ENCODE measurements at places on chromosomes 1 and 21.
A peak's percentile ranks its signal among the peaks of the same experiment; 100 is the strongest.

- peaks cover 27% of the 10 kb centered on the region for H3K4me1 ChIP-seq
- no peak for DNase-seq
These were observed 122.5 kb downstream of the GIPC2 start for GRCh38 chr1:78168306-78168705.

DNA sequence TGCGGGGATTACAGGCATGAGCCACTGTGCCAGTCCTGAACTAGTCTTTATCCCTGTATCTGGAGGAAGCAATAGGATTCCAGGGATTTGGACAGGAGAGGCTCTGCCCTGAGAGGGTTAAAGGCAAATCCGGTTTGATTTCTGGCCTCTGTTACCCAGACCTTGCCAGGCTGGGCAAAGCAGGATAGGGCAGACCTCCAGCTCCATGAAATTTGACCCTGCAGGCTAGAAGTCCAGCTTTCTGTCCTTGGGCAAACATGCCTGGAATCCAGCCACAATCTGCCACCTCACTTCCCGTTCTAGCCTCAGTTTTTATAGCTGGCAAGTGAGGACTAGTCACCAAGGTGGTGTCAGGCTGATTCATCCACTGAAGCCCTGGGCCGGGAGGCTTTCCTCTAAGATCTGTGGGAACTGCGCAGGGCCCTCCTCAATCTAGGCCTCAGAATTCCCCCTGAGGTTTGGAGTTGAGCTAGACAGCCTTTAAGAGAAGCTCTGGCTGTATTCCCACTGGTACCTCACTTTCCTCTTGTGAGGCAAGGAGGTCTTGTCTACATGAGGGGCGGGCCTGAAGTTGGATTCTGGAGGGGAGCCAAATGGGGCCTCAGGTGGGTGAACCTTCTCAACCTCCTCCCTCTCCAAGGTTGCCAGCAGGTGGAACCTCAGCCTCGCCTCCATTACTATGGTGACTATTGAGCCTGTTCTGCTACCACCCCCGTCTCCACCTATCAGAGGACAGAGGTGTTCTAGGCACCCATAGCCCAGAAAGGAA lies 7.0 kb upstream of the P3R3URF start:
- no peaks in the 10 kb centered on the region for H3K27me3 ChIP-seq
- peak; percentile 98 for DNase-seq
- H3K4me3 ChIP-seq: no peak overlapping the region
- peaks cover 51% of the 10 kb centered on the region for H3K4me1 ChIP-seq
- peak overlapping the region; percentile 98 for H3K27ac ChIP-seq

GRCh38 chr1:201899683-201900429 lies 11.2 kb downstream of the SHISA4 start:
- H3K27ac ChIP-seq: no peak overlapping the region
- H3K27me3 ChIP-seq: no peaks in the 10 kb centered on the region
- no peak overlapping the region for H3K4me3 ChIP-seq
- H3K36me3 ChIP-seq: no peaks in the 10 kb centered on the region
- no peak for DNase-seq

- H3K4me3 ChIP-seq: no peak overlapping the region
- no peaks in the 10 kb centered on the region for H3K27me3 ChIP-seq
- no peak overlapping the region for H3K27ac ChIP-seq
These were observed 15.1 kb downstream of the INAVA start for GRCh38 chr1:200909757-200910239.

- H3K4me1 ChIP-seq: no peaks in the 10 kb centered on the region
- DNase-seq: no peak
- no peaks in the 10 kb centered on the region for H3K36me3 ChIP-seq
- no peak overlapping the region for H3K27ac ChIP-seq
These were observed 62.0 kb upstream of the LPGAT1 start for GRCh38 chr1:211892577-211892976.

GRCh38 chr1:212596798-212597197 lies 11.8 kb upstream of the ATF3 start:
- peak overlapping the region; percentile 71 for H3K27ac ChIP-seq
- no peak for DNase-seq
- no peak overlapping the region for H3K4me3 ChIP-seq
- H3K36me3 ChIP-seq: no peaks in the 10 kb centered on the region
- H3K4me1 ChIP-seq: peaks cover 17% of the 10 kb centered on the region

GRCh38 chr1:45339789-45340558 lies at the start of the genes MUTYH and TOE1:
Gene MUTYH (minus strand): TSS chr1:45340440. CDS start chr1:45334505, 5,935 bp downstream.
Gene TOE1 (plus strand): TSS chr1:45340170. CDS start chr1:45340253, 83 bp downstream.
- H3K4me1 ChIP-seq: no peaks in the 10 kb centered on the region
- H3K27ac ChIP-seq: peak within 1 kb of the TSS; percentile 81
- no peaks in the 10 kb centered on the region for H3K27me3 ChIP-seq
- peak; percentile 95 for DNase-seq
- peak within 1 kb of the TSS; percentile 55 for H3K4me3 ChIP-seq
- peaks cover 34% of the 10 kb centered on the region for H3K36me3 ChIP-seq

DNA sequence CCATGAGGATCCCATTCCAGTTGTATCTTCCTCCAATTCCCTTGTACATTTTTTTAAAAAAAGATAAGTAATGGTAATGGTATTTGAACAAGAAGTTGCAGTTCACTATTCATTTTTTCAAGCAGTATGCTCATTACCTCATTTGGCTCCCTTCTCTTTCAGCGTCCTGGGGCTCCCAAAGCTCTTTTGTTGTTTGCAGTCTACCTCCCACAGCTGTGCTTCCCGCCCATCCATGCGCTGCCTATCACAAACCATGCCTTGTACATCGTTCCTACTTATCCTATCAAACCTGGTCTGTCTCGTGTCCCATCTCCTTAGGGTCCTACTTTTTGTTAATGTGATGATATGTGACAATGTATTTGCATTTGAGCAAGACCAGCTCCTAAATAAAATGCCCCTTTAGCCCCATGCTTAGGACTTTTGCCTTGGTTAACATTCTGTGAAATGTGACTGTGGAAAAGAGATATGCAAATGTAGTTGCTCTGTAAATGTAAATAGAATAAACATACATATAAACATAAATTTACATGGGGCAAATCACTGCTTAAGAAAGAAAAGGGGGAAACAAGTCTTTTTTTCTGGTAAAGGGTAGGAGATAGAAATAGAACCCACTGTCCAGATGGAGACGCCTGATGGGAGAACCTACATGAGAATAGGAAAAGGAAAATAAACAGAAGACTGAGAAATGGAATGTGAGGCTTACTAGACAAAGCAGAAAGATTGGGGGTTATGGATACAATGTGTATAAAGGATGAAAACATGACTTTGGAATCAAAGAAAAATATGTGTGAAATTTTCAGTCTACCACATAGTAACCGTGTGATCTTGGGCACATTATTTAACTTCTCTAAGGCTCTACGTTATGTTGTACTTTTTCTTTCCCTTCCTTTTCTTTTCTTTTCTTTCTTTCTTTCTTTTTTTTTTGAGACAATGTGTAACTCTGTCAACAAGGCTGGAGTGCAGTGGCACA lies 59.8 kb upstream of the PLXNA2 start:
- H3K4me3 ChIP-seq: no peak overlapping the region
- no peaks in the 10 kb centered on the region for H3K4me1 ChIP-seq
- DNase-seq: no peak
- no peaks in the 10 kb centered on the region for H3K36me3 ChIP-seq

DNA sequence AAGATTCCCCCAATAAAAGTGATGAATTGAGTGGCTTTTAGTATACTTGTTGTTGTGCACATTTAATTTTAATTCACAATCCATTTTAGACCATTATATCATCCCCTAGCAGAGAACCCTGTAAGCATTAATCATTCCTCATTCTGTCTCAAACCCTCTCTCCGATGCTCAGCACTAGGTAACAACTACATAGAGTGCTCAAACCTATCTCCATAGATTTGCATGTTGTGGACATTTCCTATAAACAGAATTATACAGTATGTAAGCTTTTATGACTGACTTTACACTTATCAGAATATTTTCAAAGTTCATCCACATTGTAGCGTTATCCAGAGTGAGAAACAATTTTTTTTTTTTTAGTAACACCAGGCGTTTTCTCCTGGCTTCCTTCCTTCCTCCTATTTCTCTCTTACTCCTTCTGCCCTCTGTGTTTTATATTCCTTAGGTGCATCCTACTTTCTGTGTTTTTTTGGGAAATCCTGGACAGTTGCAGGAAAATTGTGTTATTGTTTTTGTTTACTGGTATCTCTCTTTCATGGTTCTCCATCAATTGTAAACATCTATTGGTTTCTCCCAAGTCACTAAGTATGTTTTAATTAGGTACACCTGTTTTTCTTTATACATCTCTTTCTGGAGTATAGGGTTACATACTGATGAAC lies 1528.0 kb upstream of the TPTE start:
- no peak overlapping the region for H3K27ac ChIP-seq
- no peaks in the 10 kb centered on the region for H3K27me3 ChIP-seq
- no peaks in the 10 kb centered on the region for H3K36me3 ChIP-seq
- H3K4me1 ChIP-seq: no peaks in the 10 kb centered on the region
- no peak for DNase-seq
- H3K4me3 ChIP-seq: no peak overlapping the region

DNA sequence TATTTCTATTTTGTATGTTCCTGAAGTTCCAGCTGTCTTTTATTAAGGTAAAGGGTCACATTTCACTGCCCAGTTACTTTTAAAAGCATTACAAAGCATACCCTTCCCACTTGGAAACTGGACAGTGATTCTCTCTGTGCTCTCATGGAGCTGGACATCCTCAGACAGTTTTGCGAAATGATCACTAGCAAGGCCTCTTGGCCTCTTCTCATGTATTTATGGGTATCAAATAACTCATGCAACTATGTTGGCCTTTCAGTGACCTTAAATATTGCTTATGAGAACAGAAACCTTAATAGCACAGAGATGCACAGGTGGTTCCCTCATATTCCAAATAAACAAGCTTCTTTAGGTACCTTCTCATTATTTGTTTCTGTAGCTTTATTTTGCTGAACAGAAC lies 7.9 kb upstream of the AMPD1 start:
- peaks cover 25% of the 10 kb centered on the region for H3K36me3 ChIP-seq
- no peaks in the 10 kb centered on the region for H3K4me1 ChIP-seq
- H3K4me3 ChIP-seq: no peak overlapping the region
- no peak overlapping the region for H3K27ac ChIP-seq
- no peak for DNase-seq

- peaks cover 9% of the 10 kb centered on the region for H3K27me3 ChIP-seq
- no peaks in the 10 kb centered on the region for H3K4me1 ChIP-seq
- no peaks in the 10 kb centered on the region for H3K36me3 ChIP-seq
These were observed 571.6 kb downstream of the AJAP1 start for GRCh38 chr1:5225707-5226704.

DNA sequence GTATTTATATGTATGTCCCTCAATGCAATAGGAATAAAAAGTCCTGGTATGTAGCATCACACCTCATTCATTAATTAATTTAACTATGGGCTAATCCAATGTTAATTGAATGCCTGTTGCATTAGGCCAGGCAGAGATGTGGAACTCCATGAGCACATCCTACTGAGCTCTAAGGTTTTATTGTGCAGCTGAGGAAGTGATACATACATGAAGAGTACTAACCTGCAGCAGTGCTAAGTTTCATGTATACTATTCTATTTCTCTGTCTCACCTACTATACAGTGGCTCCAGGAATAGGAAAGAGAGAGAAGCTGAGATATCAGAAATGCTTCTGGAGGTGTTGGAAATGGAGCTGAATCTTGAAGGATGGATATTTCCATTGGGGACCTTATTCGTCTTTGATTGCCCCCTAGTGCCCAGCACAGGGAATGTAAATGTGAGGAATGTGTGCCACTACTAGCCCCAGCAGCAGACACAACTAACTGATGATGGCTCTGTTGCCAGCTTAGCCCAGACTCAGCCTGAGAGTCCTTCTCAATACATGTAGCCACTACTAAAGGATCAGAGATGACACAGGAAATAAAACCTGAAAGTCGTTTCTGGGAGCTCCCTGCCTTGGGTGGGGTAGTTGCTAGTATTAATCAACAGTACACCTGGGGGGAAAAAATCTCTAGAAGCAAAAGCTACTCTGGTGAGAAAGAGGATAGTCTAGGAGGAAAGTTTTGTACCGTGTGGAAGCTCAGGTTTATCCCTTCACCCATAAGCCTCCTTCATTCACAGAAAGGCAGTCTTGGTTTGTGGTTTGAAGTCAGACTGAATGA lies 173.3 kb upstream of the FOXD3 start:
- no peaks in the 10 kb centered on the region for H3K36me3 ChIP-seq
- H3K4me3 ChIP-seq: no peak overlapping the region
- no peaks in the 10 kb centered on the region for H3K4me1 ChIP-seq
- no peak overlapping the region for H3K27ac ChIP-seq

- no peaks in the 10 kb centered on the region for H3K27me3 ChIP-seq
- H3K27ac ChIP-seq: peak overlapping the region; percentile 81
- no peak for DNase-seq
- H3K4me1 ChIP-seq: peaks cover 17% of the 10 kb centered on the region
- no peak overlapping the region for H3K4me3 ChIP-seq
These were observed 37.2 kb upstream of the IPO9 start for GRCh38 chr1:201791779-201792173.

GRCh38 chr1:92483610-92484471 lies 2.9 kb downstream of the GFI1 start:
- no peaks in the 10 kb centered on the region for H3K36me3 ChIP-seq
- no peak for DNase-seq
- no peak overlapping the region for H3K27ac ChIP-seq
- H3K27me3 ChIP-seq: peaks cover 97% of the 10 kb centered on the region
- peak overlapping the region; percentile 3 for H3K4me3 ChIP-seq

DNA sequence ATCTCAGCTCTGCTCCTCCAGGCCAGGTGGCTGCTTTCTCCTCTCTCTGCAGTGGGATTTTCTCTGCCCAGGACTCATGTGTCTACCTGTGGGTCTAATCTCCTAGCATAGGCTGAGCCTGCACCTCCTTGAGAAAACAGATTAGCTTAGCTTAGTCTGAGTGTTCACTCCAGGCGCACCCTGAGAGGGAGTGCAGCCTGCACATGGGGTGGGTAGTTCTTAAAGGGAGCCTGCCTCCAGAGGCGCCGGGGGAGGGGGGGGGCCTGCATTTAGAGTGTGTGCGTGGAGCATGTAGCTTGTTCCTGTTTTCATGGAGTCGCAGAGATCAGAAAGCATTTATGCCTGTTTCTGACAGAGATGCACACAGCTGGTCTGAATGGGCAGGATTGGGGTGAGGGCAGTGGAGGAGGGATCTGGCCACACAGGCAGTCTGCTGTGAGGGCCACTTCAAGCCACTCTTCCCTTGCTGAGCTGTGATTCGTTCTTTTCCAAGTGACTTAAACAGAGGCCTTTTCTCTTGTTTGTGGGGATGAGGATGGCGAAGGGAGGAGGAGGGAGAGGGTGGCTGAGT lies 45.2 kb downstream of the GALNT2 start:
- H3K27me3 ChIP-seq: no peaks in the 10 kb centered on the region
- no peak overlapping the region for H3K4me3 ChIP-seq
- H3K36me3 ChIP-seq: no peaks in the 10 kb centered on the region
- no peak for DNase-seq
- H3K27ac ChIP-seq: peak overlapping the region; percentile 61
- H3K4me1 ChIP-seq: no peaks in the 10 kb centered on the region

- peaks cover 85% of the 10 kb centered on the region for H3K36me3 ChIP-seq
- H3K4me3 ChIP-seq: no peak overlapping the region
- no peak overlapping the region for H3K27ac ChIP-seq
- no peaks in the 10 kb centered on the region for H3K27me3 ChIP-seq
These were observed 11.9 kb upstream of the VHLL start for GRCh38 chr1:156310962-156311361.

DNA sequence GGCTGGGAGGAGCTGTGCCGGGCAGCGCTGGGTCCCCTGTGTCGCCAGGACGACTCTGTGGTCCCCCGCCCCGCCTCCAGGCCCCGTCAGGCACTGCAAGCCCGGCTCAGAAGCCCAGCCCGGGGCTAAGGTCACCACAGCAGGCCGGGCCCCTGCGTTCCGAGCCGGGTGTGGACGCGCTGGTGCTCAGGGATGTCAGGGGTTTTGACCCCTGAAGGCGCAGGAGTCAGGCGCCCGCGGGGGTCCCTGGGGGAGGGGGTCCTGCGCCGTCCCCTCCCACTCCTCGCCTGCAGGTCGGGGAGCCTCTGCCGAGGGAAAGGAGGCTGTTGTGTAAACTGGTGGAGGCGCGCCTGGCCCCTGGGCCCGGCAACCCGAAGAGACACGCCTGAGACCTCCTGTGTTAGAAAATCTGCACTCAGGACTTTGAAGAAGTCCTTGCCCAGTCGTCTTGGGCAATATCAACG lies 23.7 kb upstream of the TMEM54 start:
- H3K4me1 ChIP-seq: no peaks in the 10 kb centered on the region
- no peak overlapping the region for H3K27ac ChIP-seq
- DNase-seq: no peak
- no peaks in the 10 kb centered on the region for H3K27me3 ChIP-seq
- H3K36me3 ChIP-seq: no peaks in the 10 kb centered on the region

All from RWPE2 (cell line).